Activated CD8-positive, alpha-beta memory T cell treated with anti-CD3 and anti-CD28 coated beads, Interleukin-2, amount 50 U/mL, for 4 hours (primary cell): ENCODE measurements at places on chromosomes 13 and 19.

- DNase-seq: no peak
Observed at GRCh38 chr13:62305756-62306155, 890.1 kb upstream of the PCDH20 start.

DNA sequence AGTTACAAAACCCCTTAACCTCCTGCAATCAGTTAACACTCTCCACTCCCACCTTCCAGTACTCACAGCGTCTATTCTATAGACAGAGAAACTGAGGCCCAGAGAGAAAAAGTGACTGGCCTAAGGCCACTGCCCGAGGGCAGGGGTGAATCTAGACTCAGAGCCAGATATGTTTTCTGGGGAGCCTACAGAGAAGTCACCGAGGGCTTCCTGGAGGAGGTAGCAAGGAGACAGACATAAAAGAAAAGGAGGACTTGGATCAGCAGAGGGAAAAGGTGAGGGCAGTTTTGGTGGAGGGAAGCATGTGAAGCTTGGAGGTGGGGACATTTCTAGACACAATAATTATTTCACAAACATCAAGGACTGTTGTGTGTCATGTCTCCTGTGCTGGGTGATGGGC, 1.6 kb upstream of the COMP start:
- no peak for DNase-seq

DNA sequence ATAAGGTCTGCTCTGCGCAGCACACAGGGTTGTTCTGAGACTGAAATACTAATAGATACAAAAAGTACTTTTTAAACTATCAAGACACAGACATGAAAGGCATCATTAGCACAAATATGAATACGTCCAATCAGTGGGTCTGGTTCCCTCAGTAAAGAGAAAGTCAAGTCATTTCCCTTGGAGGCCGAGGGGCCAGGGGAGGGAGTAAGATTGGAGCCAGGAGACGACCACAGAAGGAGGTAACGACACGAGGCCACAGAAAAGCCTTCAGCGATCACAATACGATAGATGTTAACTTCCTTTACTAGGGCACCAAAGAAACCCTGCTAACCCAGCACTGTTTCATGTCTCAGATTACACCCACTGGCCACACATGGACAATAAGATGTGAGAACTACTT, 5.3 kb downstream of the CARS2 start:
- no peak for DNase-seq

DNA sequence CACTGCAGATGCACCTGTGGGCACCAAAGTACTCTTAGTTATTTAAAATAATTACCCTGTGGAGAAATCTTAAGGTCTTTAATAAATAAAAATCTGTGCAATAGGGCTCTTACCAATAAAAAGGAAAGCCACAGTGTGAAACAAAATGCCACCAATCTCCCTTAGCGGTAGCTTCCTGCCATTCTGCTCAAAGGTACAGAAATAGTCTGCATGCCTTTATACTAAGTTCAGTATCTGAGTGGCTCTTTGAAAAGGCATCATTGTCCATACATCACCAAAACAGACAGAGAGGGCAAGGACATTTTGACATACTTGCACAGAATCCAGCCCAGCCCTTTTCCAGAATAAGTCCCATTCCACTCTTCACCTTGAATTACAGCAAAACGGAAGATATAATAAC, 161.0 kb downstream of the KLF12 start:
- no peak for DNase-seq

DNA sequence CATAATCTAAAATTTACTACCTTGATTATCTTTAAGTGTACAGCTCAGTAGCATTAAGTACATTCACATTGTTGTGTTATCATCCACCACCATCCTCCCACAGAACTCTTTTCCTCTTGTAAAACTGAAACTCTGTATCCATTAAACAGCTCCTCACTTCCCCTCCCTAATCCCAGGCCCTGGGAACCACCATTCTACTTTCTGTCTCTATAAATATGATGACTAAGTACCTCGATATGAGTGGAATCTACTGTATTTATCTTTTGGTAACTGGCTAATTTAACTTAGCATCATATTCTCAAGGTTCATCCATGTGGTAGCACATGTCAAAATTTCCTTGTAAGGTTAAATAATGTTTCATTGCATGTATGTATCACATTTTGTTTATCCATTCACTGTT, 49.0 kb upstream of the POMP start:
- no peak for DNase-seq

DNA sequence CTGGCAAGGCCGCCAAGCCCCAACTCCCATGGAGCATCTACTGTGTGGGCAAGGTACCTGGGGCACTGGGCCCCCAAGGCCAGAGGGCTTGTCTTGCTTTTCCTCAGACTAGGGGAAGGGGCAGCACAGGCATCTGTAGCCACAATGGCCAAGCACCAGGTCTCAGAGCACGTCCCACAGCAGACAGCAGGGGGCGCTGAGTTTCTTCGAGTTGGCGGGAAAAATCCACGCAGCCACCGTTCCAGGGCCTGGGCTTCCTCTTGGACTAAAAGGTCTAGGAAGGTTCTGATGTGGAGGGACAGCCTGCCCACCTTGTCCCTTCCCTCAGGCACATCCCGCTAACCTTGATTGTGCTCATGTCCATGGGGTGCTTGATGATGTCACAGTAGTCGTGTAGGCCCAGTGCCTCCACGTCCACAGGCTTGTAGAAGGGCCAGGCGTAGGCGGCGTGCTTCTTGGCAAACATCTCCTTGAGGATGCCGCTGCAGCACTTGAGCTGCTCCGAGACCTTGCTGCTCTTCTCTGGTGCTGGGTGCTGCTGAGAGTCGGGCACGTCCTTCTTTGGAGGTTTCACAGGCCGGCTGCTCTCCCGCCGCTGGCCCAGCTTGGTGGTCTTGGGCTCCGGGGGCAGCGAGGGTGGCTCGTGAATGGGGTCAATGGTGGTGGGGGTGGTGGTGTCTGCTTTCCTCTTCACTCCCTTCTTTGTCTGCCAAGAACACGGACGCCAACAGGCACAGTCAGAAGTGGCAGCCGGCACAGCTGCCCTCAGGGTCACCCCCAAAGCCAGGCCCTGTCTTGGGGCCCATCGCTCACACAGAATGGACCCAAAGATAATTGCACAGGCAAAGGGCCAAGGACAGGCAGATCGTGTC, 32.0 kb upstream of the EPHX3 start:
- DNase-seq: peak; percentile 74

- DNase-seq: no peak
Observed at GRCh38 chr13:74191410-74191809, 57.2 kb upstream of the KLF12 start.

DNA sequence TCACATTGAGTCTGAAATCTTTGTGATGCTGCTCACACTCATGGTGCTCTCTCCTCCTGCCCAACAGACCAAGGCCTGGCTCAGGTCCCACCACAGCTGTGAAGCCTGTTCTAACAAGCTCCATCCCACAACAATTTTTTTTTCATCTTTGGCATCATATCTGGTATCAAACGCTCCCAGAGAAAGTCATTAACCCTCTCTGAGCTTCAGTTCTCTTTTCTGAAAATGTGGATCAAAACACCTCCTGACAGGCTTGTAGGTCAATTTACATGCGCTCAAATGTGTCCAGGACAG, 224.4 kb downstream of the LACC1 start:
- DNase-seq: no peak

- DNase-seq: no peak
Observed at GRCh38 chr13:109979228-109979627, 192.8 kb upstream of the IRS2 start.

DNA sequence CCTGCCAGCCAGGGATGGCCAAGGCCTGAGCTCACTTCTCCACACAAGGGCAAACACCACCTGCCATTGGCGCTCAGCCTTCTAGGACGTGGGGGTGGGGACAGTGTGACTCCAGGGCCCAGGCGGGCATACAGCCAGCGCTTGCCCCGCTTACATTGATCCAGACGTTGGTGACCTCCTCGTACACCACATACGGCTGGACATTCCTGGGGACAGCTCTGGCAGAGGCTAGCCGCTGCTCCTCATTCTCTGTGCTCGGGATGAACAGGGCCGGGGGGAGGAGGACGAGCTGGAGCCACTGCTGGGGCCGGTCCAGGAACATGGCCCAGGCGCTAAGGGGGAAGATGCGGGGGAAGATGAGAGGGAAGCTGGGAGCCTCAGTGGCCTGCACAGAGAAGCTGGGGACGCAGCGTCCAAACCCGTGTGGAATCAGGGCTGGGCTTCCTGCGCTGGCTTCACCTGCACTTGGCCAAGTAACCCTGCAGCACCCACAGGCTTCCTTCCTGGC, 25.1 kb upstream of the MYDGF start:
- DNase-seq: no peak

GRCh38 chr19:1690699-1691307, 38.4 kb upstream of the TCF3 start:
- DNase-seq: peak; percentile 47

- DNase-seq: peak; percentile 70
Observed at GRCh38 chr19:7871437-7872305, 2.5 kb downstream of the PRR36 start.

DNA sequence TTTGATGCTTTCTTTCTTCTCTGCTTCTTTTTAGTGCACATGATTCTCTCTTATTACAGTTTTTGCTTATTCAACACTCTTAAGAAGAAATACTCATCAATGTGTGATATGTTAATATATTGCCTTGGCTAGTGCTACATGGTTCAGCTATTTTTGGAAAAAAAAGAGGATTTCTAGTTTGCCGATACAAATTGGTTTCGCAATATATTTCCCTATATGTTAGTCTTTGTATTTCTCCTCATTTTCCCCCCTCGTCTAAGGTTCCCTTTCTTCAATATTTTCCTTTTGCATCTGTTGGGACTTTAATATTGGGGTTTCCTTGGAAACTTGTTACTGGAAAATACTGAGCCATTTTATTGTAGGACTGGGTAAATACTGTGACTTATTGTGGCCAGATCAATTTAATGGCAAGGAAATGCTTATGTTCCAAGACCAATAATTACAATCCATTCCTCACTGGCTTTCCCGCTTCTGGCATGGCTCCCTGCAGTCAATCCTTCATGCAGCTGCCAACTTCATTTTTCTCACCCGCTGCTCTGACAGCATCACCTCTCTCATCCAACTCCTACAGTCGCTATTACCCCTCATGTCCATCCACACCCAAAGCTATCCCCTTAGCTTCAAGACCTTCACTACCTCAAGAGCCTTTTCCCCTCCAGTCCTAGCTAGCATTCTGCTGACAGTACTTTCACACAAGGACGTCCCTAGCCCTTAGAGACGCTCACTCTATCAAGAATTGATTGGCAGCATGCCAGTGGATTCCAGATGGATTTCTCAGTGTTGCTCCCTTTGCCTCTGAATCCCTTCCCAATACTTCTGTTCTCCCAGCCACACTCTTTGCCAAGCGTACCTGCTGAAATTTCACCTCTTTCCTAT, 280.1 kb upstream of the TMTC4 start:
- DNase-seq: no peak

GRCh38 chr19:15866636-15867035, 31.2 kb downstream of the CYP4F2 start:
- DNase-seq: no peak

DNA sequence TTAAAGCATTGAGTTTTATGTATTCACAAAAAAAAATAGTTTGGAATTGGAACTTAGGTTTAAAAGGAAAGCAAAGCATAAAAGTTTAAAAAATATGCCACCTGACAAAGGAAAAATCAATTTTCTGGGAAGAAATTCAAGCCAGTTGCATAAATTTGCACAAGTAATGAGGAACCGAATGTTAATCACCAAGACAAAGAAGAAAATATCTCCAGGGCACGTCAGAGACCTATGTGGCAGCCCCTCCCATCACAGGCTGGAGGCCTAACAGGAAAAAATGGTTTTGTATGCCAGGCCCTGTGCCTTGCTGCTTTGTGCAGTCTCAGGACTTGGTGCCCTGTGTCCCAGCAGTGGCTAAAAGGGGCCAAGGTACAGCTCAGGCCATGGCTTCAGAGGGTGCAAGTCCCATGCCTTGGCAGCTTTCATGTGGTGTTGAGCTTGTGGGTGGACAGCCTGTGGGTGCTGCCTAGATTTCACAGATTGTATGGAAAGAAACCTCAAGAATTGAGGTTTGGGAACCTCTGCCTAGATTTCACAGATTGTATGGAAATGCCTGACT, 767.2 kb upstream of the SLC10A2 start:
- no peak for DNase-seq

GRCh38 chr13:101327871-101328270, 88.4 kb downstream of the NALCN start:
- DNase-seq: no peak

DNA sequence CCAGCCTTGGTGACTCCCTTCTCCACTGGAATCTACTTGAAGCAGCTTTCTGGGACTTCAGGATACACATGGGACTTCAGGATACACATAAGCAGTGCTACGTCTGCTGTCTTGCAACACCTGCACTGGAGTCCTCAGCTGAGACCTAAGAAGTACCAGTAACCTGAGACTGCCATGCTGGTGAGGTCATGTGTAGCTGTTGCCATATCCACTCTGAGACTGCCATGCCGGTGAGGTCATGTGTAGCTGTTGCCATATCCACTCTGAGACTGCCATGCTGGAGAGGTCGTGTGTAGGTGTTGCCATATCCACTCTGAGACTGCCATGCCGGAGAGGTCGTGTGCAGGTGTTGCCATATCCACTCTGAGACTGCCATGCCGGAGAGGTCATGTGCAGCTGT, 937.9 kb downstream of the EFNB2 start:
- no peak for DNase-seq

- DNase-seq: no peak
Observed at GRCh38 chr13:97223711-97224541, 1.8 kb downstream of the MBNL2 start.

- no peak for DNase-seq
Observed at GRCh38 chr13:27965343-27965739, 3.8 kb downstream of the CDX2 start.

DNA sequence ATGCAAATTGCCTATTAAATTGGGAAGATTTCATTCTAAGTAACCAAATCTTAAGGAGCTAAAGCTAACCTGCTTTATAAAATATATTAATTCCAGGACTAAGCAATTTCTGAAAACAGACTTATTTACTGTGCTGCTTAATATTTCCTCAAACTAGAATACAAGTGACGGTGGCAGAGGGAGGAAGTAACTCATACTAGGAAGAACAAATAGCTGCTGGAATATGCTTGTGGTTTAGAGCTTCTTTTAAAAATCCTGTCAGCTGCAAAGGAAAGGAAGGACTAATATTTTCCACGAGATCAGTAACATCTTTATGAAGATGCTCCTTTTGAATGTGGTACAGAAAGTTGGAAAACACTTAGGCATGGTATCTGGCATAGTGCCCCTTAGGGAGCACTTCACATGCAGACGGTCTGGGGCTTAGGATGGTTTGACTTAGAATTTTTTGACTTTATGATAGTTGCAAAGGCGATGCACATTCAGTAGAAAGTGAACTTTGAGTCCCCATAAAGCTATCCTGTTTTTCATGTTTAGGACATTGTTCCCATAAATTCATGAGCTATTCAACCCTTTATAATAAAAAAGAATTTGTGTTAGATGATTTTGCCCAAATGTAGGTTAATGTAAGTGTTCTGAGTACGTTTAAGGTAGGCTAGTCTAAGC, 3.4 kb upstream of the HNRNPA1L2 start:
- DNase-seq: no peak
